ENCODE measurements at places on chromosomes 11 and 22. TPM values are rescaled to one million over a fixed set of nuclear protein-coding genes. Genes with fewer than 3 reads are reported as not detected.

Gene PLEKHA7
- total RNA-seq = 0.56 TPM

DNA sequence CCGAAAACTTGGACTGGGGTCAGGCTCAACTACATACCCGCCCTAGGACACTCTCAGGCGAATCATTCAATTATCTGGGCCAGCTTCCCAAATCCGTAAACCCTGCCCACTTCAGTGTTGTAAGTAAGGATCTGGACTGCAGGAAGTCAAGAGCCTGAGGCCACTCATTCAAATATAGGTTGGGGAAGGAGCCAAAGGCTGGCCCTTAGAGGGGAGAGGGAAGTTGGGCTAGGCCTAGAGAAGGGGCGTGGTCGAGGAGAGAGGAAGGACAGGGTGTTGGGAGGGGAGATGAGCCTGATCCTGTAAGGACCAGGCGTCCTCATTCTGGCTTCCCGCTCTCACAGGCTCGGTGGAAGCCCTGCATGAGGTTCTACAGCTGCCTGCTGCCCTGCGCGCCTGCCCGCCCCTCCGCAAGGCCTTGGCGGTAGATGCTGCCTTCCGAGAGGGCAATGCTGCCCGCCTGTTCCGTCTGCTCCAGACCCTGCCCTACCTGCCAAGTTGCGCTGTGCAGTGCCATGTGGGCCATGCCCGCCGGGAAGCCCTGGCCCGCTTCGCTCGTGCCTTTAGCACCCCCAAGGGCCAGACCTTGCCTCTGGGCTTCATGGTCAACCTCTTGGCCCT is 3.0 kb downstream of the SAC3D1 start:
- no peak for DNase-seq

- DNase-seq = no peak
Measured at GRCh38 chr11:13126430-13126829, 117.3 kb downstream of the RASSF10 start.

Gene C11orf42
- not detected for total RNA-seq

- no peak for DNase-seq
Measured at GRCh38 chr11:92253945-92254344, 29.3 kb downstream of the FAT3 start.

GRCh38 chr11:101618709-101619108 is 34.9 kb upstream of the TRPC6 start:
- DNase-seq = no peak

DNA sequence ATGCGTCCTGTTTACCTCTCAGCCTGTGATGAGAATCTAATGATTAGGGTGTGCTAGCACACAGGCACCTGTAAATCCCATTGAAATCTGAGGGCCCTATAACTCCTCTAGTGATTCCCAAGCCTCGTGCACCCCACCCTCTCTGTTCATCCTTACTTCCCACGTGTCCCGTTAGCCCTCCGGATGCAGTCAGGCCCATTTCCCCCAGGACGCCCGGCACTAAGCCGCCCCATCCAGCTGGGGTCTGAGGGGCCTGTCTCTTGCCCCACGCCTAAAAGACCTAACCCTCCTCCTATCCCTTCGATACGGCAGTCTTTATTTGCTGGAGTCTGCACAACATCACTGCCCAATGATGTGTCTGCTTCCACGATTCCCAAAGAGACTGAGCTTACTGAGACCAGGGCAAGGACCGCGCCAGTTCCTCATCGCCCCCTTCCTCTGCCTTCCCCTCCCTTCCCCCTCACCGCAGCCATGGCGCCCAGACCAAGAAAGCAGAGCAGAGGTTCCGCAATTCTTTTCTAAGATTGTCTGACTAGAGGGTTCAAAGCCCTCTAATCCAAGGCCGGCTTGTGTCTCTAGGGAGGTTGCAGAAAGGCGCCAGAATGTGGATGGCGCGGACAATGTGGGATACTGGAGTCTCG is 1.1 kb upstream of the FADS2 start:
- DNase-seq = no peak

DNA sequence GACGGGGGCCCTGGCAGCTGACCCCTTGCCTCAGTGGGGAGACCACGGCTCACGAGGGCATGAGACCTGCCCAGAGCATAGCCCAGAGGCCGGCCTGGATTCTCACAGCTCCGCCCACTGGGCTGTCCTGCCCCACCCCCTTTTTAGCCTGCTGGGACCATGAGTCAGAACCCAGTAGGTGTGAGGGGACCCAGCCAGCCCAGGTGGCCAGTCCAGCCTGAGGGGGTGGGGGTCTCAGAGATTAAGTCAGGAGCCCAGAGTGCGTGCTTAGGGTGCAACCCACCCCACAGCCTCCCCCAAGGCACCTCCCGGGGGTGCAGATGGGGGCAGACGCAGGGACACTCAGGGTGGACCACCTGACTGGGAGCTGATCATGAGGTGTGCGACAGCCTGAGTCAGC is 40.1 kb upstream of the PPARA start:
- no peak for DNase-seq

Gene BANF1
- 38.8 TPM for total RNA-seq

Gene LRRC10B
- total RNA-seq = not detected

Gene GAL3ST1
- total RNA-seq = not detected

DNA sequence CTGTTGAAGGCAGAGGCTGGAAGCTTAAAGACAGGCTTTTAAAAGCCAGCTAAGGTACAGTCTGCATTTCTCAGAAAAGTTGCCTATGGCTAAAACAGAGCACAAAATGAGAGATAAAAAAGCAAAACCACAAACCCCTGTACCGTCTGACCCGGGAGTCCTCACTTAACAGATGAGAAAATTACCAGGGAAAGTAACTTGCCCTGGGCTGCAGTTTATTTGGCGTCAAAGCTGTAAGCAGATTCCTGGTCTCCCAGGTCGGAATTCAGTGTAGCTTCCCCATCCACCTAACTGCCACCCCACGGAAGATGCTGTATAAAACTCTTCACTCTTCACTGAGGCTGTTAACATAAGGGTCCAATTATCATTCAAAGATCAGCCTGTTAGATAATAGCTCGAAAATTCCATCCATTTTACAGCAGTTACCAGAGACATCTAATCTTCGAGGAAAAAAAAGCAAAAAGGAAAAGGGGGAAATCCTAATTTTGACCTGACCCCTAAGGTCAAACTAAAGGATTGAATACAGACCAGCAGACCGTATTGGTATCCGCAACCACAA is 1.5 kb downstream of the TCF20 start:
- DNase-seq = no peak

GRCh38 chr11:67270256-67271204 is 4.3 kb downstream of the GRK2 start:
- no peak for DNase-seq

GRCh38 chr11:106939157-106939556 is 79.1 kb downstream of the GUCY1A2 start:
- no peak for DNase-seq

GRCh38 chr11:111770581-111771134 is 4.5 kb upstream of the PPP2R1B start:
- DNase-seq = no peak

Gene ART1
- total RNA-seq = not detected

Gene HBD
- not detected for total RNA-seq

- no peak for DNase-seq
Measured at GRCh38 chr11:70783356-70783755, 385.0 kb downstream of the CTTN start.

Gene OR52I2
- not detected for total RNA-seq

- DNase-seq = no peak
Measured at GRCh38 chr22:41263704-41264103, 22.3 kb downstream of the RANGAP1 start.

- no peak for DNase-seq
Measured at GRCh38 chr11:57493507-57494503, 21.7 kb downstream of the SLC43A1 start.

Gene OR5AK2
- not detected for total RNA-seq

DNA sequence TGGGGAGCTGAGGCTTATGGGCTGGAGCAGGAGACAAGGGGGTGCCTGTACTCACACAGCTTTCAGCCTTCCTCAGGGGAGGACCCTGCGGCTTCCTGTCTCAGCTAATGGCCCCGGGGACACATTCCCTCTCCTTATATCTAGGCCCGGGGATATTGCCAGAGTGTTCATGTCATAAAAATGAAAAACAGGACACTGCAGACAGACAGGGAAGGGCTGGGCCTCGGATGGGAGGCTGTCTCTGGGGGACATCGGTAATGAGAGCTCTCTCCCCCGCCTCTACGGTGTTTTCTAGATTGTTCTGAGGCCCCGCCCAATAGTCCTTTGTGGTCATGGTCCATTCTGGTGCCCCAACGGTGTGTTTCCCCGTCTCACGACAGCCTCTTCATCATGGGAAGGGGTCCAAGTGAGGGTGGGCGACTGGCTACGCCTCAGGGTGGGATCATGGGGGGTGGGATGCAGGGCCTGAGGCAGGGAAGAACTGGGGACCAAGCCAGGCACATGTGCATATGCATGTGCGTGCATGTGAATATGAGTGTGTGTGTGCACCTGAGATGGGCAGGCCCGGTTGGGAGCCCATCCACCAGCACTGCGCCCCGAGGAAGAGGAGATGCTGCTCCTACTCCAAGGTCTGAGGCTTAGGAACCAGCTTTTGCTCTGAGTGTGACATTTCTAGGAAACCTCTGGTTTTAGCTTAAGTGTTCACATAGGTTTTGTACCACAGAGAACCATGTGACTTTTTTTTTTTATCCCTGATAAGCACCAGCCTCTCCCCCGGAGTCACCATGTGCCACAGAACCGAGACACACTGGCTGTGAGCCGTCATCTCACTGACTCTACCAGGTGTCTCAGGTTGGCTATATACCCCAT is 5.3 kb downstream of the ARVCF start:
- DNase-seq = no peak

All from pulmonary artery endothelial cell (primary cell).